ENCODE measurements at places on chromosomes 3 and 15. TPM values are rescaled to one million over a fixed set of nuclear protein-coding genes. Genes with fewer than 3 reads are reported as not detected.

GRCh38 chr3:7764115-7764514 lies 737.5 kb upstream of the LMCD1 start:
- H3K27ac ChIP-seq, result no peak overlapping the region
- H3K4me3 ChIP-seq, result no peak overlapping the region
- H3K27me3 ChIP-seq, result no peaks in the 10 kb centered on the region
- no peaks in the 10 kb centered on the region for H3K36me3 ChIP-seq
- H3K4me1 ChIP-seq, result no peaks in the 10 kb centered on the region

GRCh38 chr3:47362701-47363100 lies 18.1 kb upstream of the PTPN23 start:
- H3K27ac ChIP-seq, result peak overlapping the region; percentile 61
- H3K36me3 ChIP-seq, result no peaks in the 10 kb centered on the region
- H3K27me3 ChIP-seq, result no peaks in the 10 kb centered on the region

DNA sequence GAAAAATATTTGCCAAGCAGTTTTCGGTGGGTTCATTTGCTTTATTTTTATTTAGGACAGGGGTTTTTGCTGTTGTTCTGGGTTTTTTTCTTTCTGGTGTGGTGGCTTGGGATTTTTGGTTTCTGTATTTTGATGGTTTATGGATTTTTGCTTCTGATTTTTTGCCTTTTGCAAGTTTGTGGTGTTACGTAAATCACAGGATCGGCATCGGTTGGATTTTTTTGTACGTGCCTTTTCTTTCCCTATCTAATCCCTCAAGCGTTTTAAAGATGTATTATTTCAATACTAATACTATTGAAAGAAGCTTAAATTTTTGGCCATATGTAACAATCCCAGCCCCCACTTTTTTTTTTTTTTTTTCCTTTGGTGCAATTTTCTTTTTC lies 782 bp upstream of the BCL6 start:
- no peaks in the 10 kb centered on the region for H3K27me3 ChIP-seq
- peak overlapping the region; percentile 99 for H3K27ac ChIP-seq
- H3K36me3 ChIP-seq, result no peaks in the 10 kb centered on the region
- DNase-seq, result no peak
- peaks cover 17% of the 10 kb centered on the region for H3K4me1 ChIP-seq
- H3K4me3 ChIP-seq, result peak overlapping the region; percentile 71

DNA sequence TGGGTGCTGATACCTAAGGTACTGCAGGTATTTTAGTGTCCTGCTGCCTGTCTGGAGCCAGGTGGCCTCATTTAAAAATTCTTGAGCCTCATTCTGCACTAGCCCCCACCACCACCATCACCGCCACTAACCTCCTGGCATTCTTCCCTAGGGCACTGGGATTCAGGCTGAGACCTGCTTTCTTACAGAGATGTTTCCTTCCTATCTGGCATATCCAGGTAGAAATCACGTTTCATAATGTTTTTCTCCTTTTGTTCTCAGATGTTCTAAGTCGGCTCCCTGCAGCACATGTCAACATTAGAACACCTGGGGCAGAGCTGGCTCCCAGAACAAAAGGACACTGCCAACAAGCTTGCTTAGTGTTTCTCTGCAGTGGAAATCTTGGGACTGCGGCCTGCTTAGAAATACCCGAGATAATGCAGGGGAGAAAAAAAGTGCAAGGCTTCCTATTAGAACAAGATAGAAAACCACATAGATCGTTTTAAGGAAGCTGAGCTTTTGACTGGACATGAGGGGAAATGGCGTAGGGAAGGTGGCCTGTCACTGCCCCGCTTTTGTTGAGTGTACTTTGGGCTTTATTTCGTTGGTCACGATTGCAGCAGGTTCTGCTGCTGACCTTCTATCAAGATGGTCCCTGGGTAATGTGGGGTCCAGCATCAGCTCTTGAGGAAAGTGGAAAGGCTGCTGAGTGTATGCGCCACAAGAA lies 59.6 kb upstream of the PPARG start:
- no peaks in the 10 kb centered on the region for H3K36me3 ChIP-seq
- H3K4me1 ChIP-seq, result peaks cover 56% of the 10 kb centered on the region
- DNase-seq, result no peak
- peak overlapping the region; percentile 80 for H3K27ac ChIP-seq
- H3K4me3 ChIP-seq, result no peak overlapping the region
- no peaks in the 10 kb centered on the region for H3K27me3 ChIP-seq

DNA sequence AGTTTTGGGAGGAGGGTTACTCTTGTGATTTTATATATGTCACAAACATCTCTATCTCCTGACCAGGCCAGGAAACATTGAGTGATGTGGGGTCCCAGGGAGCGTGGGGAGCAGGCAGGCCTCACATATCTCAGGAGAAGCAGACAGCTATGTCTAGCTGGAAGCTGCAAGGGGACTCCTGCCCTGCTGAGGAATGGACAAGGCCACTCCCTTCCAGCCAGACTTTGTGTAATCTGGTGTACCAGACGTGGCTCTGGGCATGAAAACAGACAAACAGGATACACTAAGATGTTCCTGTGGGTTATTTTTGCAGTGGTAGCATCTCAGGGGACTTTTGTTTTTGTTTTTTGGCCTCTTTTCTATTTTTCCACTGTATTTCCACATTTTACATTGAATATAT lies 23.2 kb downstream of the CYP8B1 start:
- no peaks in the 10 kb centered on the region for H3K27me3 ChIP-seq
- H3K4me3 ChIP-seq, result no peak overlapping the region
- H3K4me1 ChIP-seq, result peaks cover 23% of the 10 kb centered on the region
- peak overlapping the region; percentile 55 for H3K27ac ChIP-seq
- H3K36me3 ChIP-seq, result no peaks in the 10 kb centered on the region

SLC51B gene
- total RNA-seq, result not detected

CHDH gene
- total RNA-seq, result 1.3 TPM

GRCh38 chr3:29608414-29609327 lies 327.8 kb downstream of the RBMS3 start:
- no peaks in the 10 kb centered on the region for H3K36me3 ChIP-seq
- H3K4me1 ChIP-seq, result no peaks in the 10 kb centered on the region
- no peak for DNase-seq

GRCh38 chr15:34436956-34437442 lies 609 bp downstream of the GOLGA8A start:
- H3K27ac ChIP-seq, result peak overlapping the region; percentile 35
- H3K36me3 ChIP-seq, result peaks cover 32% of the 10 kb centered on the region
- H3K4me3 ChIP-seq, result peak overlapping the region; percentile 58
- H3K27me3 ChIP-seq, result no peaks in the 10 kb centered on the region
- H3K4me1 ChIP-seq, result peaks cover 7% of the 10 kb centered on the region

GRCh38 chr3:118618247-118619040 lies 416.2 kb downstream of the IGSF11 start:
- no peak overlapping the region for H3K27ac ChIP-seq
- no peak overlapping the region for H3K4me3 ChIP-seq
- H3K4me1 ChIP-seq, result peaks cover 8% of the 10 kb centered on the region
- no peak for DNase-seq

DNA sequence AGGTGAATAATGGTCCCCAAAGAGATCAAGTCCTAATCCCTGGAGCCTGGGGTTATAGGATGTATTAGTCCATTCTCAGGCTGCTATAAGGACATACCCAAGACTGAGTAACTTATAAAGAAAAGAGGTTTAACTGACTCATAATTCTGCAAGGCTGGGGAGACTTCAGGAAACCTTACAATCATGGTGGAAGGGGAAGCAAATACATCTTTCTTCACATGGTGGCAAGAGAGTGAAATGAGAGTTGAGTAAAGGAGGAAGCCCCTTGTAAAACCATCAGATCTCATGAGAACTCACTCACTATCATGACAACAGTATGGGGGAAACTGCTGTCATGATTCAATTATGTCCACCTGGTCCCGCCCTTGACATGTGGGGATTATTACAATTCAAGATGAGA lies 142.9 kb upstream of the ANKRD28 start:
- no peaks in the 10 kb centered on the region for H3K36me3 ChIP-seq
- no peaks in the 10 kb centered on the region for H3K4me1 ChIP-seq
- no peak overlapping the region for H3K4me3 ChIP-seq
- DNase-seq, result no peak
- H3K27me3 ChIP-seq, result no peaks in the 10 kb centered on the region

GRCh38 chr3:95235916-95236315 lies 1173.1 kb downstream of the NSUN3 start:
- no peaks in the 10 kb centered on the region for H3K36me3 ChIP-seq
- H3K27ac ChIP-seq, result no peak overlapping the region
- no peaks in the 10 kb centered on the region for H3K4me1 ChIP-seq
- no peaks in the 10 kb centered on the region for H3K27me3 ChIP-seq
- no peak overlapping the region for H3K4me3 ChIP-seq

CPEB1 gene
- 0.13 TPM for total RNA-seq

NGRN gene
- 44.0 TPM for total RNA-seq

DNA sequence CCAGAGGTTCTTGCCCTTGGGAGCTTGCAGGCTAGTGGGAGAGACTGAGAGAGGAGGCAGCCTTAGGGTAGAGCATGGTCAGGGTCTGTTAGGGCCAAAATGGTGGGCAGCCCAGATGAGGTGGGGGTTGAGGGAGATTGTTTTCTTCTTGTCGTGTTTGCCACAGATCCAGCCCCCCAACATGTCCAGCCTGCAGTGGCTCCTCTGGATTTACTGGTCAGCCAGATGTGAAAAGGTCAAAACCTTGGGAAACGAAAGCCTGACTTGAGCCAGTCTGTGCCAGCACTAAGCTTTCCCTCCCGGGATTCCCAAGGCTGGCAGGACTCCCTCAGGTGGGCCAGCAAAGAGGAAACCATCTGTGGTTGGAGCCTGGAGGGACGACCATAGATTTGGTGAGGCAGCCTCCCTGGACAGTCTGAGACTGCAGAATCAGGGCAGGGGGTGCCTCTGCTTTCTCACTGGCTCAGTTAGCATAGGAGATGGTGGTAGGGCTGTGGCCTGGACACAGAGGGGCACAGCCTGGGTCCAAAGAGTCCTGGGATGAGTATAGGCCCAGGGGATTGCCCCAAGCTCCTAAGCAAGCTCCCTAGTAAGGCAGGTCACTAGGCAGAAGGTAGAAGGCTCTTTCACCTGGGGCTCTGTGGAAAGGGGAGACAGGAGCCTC lies 51.2 kb upstream of the PRR23C start:
- no peaks in the 10 kb centered on the region for H3K4me1 ChIP-seq
- no peaks in the 10 kb centered on the region for H3K36me3 ChIP-seq
- no peak for DNase-seq
- H3K27ac ChIP-seq, result no peak overlapping the region
- H3K4me3 ChIP-seq, result no peak overlapping the region

GRCh38 chr3:172939651-172940293 lies 189.2 kb downstream of the ECT2 start:
- no peak overlapping the region for H3K27ac ChIP-seq
- H3K4me1 ChIP-seq, result no peaks in the 10 kb centered on the region
- H3K27me3 ChIP-seq, result no peaks in the 10 kb centered on the region
- no peaks in the 10 kb centered on the region for H3K36me3 ChIP-seq
- H3K4me3 ChIP-seq, result no peak overlapping the region

RARRES1 gene
- total RNA-seq, result 1.4 TPM

- no peaks in the 10 kb centered on the region for H3K36me3 ChIP-seq
- H3K27me3 ChIP-seq, result no peaks in the 10 kb centered on the region
- DNase-seq, result no peak
- no peak overlapping the region for H3K4me3 ChIP-seq
- no peaks in the 10 kb centered on the region for H3K4me1 ChIP-seq
Observed at GRCh38 chr3:190444006-190444405, 5.7 kb downstream of the TMEM207 start.

GRCh38 chr3:74529145-74529544 lies 85.3 kb downstream of the CNTN3 start:
- H3K27ac ChIP-seq, result no peak overlapping the region
- no peaks in the 10 kb centered on the region for H3K36me3 ChIP-seq
- no peaks in the 10 kb centered on the region for H3K27me3 ChIP-seq
- no peak overlapping the region for H3K4me3 ChIP-seq
- no peak for DNase-seq

GRCh38 chr3:57596495-57597126 lies 533 bp downstream of the ARF4 start:
- H3K27me3 ChIP-seq, result no peaks in the 10 kb centered on the region
- peak overlapping the region; percentile 76 for H3K4me3 ChIP-seq
- peak; percentile 13 for DNase-seq
- no peaks in the 10 kb centered on the region for H3K36me3 ChIP-seq
- H3K4me1 ChIP-seq, result peaks cover 58% of the 10 kb centered on the region
